ENCODE measurements at places on chromosomes 16 and 17.

- peak; percentile 65 for DNase-seq
These were observed 80.9 kb upstream of the CREBBP start for GRCh38 chr16:3961449-3961849.

- no peak for DNase-seq
These were observed 234.9 kb downstream of the IRF8 start for GRCh38 chr16:86133847-86134375.

GRCh38 chr17:45820052-45820780, 24.5 kb upstream of the SPPL2C start:
- no peak for DNase-seq

DNA sequence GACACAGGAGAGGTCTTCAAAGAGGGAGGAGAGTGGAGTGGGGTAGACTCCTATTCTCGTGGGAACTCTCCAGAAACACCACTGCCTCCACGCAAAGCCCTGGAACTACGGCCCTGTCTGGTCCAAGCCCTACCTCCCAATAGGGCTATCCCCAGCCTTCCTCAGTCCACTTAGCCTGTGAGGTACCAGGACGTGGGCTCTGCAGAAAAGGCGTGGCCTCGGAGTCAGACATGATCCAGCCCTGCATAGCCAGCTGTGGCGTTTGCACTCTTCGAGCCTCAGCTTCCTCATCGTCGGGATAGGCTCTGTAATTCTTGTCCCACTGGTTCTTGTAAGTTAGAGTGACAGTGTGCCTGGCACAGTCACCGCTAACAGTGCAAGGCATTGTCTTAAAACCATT, 13.8 kb downstream of the ENDOV start:
- DNase-seq, result no peak

- no peak for DNase-seq
These were observed 18.7 kb downstream of the TMEM235 start for GRCh38 chr17:78249818-78250806.

DNA sequence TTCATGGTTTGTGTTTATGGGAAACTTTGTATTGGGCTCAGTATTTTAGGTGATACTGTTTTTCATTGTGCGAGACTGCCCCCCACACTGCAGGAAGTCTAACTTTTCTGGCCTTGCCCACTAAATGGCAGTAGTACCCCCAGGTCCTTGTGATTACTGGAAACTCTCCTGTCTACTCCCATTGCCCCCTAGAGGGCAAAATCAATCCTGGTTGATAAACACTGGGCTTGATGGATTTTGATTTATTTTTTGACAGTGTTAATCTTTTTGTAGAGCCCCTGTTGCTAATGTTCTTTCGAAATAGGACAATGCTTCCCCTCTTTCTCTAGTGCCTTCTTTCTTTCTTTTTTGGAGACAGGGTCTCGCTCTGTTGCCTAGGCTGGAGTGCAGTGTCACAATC, 15.5 kb downstream of the METTL9 start:
- no peak for DNase-seq

- no peak for DNase-seq
These were observed 40.4 kb downstream of the CNGB1 start for GRCh38 chr16:57930533-57930932.

- no peak for DNase-seq
These were observed 197.9 kb downstream of the HS3ST3B1 start for GRCh38 chr17:14498812-14499211.

DNA sequence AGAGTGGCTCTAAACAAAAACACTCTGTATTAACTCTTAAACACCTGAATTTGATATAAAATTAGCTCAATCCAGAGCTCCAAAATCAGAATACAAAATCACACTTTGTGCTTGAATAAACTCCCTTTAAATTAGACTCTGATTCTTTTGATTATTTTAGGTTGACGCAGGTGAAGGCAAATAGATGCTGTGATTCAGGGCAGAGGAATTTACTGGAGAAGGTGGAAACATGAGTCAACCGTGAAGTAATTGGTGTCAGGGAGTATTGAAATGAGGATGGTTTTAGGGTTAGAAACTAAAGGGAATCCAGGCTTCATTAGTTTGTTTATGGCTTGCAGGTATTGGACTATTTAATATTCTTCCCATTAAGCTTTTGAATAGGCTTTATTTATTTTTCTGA, 37.1 kb upstream of the TEKT1 start:
- DNase-seq, result no peak

DNA sequence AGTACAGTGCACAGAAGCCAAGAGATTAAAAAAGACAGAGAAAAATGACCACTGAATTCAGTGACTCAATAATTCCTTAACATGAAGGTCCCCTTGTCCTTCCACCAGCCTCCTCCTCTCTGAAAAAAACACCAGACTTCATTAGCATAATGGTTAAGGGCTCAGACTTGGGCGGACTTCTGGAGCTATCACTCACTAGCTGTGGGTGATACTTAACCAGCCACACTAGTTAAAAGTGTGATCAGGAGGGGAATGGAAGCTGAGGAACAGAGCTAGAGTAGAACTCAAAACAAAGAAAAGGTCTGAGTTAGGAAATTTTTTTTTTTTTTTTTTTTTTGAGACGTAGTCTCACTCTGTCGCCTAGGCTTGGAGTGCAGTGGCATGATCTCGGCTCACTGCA, 23.2 kb downstream of the ZNF652 start:
- no peak for DNase-seq

DNA sequence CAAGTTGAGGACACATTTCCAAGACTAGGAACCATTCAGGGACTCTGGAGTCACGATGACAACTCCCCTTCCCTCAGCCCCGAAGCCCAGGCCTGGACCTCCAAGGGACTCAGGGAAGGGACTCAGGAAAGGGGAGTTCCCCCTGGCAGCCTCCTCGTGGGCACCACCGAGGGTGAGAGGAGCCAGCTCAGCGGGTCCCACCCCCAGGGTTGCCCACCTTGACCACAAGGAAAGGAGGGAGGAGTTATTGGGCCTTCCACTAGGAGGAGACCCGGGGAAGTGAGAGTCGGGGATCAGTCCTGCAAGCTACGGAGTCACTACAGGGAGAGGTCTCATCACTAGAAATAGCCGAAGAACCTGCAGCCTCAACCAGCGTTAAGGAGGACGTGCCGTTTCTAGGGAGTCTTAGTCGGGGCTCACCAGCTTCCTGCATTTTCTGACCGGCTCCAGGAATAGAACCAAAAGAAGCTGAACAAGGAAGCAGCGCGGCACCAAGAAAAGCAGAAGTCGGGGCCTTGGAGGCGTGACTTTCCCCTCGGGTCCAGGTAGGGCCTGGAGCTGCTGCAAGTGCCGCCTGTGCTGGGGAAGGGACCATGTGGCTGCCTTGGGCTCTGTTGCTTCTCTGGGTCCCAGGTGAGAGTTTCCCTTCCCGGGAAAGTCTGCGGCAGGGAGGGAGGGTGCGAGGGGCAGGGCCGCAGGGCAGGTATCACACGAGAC, at the start of gene CD300A:
Gene CD300A, plus strand, starts transcription at position 524 of the 717 bp plus-strand sequence. Its CDS starts 70 bp downstream, at position 594.
- no peak for DNase-seq

GRCh38 chr16:55475919-55476318, 3.1 kb upstream of the MMP2 start:
- DNase-seq, result peak; percentile 55

- no peak for DNase-seq
These were observed 165.1 kb downstream of the XYLT1 start for GRCh38 chr16:17305694-17306093.

- no peak for DNase-seq
These were observed 101.4 kb downstream of the TNFRSF13B start for GRCh38 chr17:16870253-16871245.

DNA sequence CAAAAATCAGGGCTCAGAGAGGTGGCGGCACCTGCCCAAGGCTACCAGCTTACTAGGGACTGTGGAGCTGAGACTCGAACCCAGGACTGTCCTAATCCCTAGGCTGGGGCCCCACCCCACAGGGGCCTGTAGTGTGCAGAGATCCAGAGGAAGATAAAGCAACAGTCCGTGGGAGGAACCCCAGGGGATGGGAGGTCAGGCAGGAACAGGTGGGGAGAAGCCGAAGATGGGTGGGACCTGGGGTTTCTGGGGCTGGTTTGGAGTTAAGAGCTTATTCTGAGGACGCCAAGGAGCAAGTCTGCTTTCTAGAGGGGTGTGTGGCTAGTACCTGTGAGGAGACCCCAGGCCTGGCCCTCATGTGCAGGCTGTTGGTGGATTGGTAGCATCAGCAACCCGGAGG, 14.9 kb downstream of the C16orf74 start:
- DNase-seq, result no peak

- no peak for DNase-seq
These were observed 17.4 kb downstream of the CPD start for GRCh38 chr17:30396129-30396528.

- no peak for DNase-seq
These were observed 351.7 kb downstream of the NPIPA8 start for GRCh38 chr16:17984810-17985209.

- DNase-seq, result no peak
These were observed 443 bp downstream of the CSNK2A2 start for GRCh38 chr16:58197314-58198012.

DNA sequence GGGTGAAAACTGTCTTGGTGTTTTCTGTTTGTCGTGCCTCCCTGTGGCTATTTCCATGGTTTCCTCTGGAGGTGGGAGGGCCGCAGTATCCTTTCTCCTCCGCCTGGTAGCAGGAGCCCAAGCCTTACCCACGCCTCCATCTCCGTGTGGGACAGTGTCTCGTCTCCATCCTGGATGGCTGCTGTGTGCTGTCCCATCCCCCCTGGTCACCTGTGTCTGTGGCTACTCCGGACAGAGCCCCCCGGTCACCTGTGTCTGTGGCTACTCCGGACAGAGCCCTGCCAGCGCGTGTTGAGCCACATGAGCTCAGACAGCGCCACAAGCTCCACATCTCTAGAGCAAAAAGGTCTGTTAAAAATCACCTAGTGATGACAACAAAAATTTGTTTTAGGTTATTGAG, 198.2 kb upstream of the CHMP6 start:
- DNase-seq, result no peak

GRCh38 chr16:62732092-62732491, 695.9 kb upstream of the CDH8 start:
- DNase-seq, result no peak

GRCh38 chr17:48131216-48131824, 23.8 kb downstream of the SNX11 start:
- DNase-seq, result peak; percentile 38

DNA sequence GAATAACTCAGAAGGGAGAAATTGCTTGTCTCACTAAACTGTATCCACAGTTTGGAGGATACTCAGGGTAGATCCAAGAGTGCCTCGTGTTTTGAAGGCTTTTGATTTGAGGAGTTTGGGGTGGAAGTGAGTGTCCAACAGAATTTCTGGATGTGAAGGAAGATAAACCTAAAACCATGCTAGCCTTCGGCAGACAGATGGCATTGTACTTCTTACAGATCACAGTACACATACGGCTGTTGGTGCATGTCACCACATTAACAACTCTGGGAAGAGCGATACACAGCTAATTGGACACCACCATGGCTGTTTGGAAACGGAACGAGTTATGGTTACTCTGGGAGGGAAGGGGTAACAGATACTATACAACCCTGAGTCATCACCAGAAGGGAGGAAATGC, 420.4 kb downstream of the GRIN2A start:
- DNase-seq, result no peak

GRCh38 chr17:44901411-44901921, 2.2 kb upstream of the EFTUD2 start:
- DNase-seq, result peak; percentile 75

GRCh38 chr17:39716073-39716818, 14.1 kb downstream of the MIEN1 start:
- no peak for DNase-seq

GRCh38 chr17:55446581-55447205, 25.1 kb upstream of the MMD start:
- no peak for DNase-seq

GRCh38 chr16:84434800-84435199, 66.5 kb downstream of the ATP2C2 start:
- DNase-seq, result no peak

DNA sequence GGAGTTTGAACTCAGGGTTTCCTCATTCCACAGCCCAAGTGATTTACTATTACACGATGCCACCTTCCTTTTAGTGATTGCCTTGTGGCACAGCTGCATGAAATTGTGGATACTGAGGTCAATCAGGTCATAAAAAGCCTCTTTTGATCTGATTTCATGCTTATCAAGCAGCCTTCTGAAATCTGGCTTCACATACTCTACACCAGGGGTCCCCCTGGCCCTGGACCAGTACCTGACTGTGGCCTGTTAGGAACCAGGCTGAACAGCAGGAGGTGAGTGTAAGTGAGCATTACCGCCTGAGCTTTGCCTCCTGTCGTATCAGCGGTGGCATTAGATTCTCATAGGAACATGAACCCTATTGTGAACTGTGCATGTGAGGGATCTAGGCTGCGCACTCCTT, 13.8 kb downstream of the SLFN5 start:
- no peak for DNase-seq

- peak; percentile 51 for DNase-seq
These were observed 19.8 kb downstream of the SMTNL2 start for GRCh38 chr17:4604111-4604644.

GRCh38 chr16:52077607-52078006, 469.3 kb downstream of the TOX3 start:
- no peak for DNase-seq

DNA sequence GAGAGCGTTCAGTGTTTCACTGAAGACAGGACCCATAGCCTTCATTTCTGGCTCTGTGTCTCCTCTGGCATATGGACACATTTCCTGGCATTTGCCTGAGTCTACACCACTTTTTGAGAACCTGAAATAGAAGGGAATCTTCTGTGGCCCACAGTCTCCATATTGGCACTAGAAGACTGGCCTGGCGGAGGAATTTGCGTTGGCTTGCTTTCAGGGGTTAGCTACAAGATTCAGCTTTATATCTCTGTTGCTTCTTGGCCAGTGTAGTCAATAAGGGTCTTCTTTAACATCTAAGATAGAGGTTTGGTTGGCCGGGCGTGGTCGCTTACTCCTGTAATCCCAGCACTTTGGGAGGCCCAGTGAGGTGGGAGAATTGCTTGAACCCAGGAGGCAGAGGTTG, 12.8 kb upstream of the CLEC18C start:
- no peak for DNase-seq

GRCh38 chr17:72788950-72789585, 303.4 kb downstream of the SLC39A11 start:
- DNase-seq, result peak; percentile 24

GRCh38 chr17:68328676-68329075, 37.4 kb downstream of the ARSG start:
- DNase-seq, result no peak

- no peak for DNase-seq
These were observed 15.5 kb downstream of the MSI2 start for GRCh38 chr17:57271821-57272220.

Data from foreskin fibroblast (primary cell).